Activated CD4-positive, alpha-beta T cell treated with anti-CD3 and anti-CD28 coated beads, Interleukin-2, Interleukin-4, amounts not matched to agents 100 ng/mL and 50 ng/mL, durations not matched to agents 16 hours and 8 hours (primary cell): ENCODE measurements at places on chromosomes 4 and X.

- no peak for DNase-seq
Measured at GRCh38 chr4:168274871-168275270, 43.7 kb downstream of the DDX60 start.

DNA sequence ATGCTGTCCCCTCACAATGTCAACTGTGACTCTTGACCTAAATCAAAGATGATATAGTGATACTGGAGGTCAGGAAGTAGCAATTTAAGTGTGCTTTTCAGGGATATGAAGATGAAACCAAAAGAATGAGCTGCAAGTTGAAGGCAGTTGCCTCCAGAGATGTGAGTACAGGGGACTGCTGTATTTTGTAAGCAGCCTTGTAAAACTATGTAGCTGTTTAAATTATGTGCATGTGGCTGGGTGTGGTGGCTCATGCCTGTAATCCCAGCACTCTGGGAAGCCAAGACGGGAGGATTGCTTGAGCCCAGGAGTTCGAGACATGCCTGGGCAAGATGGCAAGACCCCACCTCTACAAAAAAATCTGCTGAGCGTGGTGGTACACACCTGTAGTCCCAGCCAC, 15.1 kb upstream of the TNIP2 start:
- no peak for DNase-seq

- no peak for DNase-seq
Measured at GRCh38 chr4:31737419-31737818, 1017.2 kb downstream of the PCDH7 start.

- DNase-seq: no peak
Measured at GRCh38 chr4:153000076-153000420, 63.9 kb downstream of the FHDC1 start.

DNA sequence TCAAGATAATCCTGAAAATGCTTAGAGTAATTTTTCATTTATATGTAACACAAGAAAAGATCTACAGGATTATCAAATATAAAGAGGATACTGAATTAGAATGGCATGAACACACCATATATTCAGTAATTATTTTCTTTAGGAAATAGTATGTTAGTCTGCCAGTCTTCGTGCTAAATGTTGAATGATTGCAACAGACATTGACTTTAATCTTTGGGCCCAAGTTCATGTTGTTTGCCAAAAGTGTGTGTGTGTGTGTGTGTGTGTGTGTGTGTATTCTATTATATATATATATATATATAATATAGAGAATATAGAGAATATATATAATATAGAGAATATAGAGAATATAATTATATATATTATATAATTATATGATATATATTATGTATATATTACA, 186.6 kb downstream of the TMEM47 start:
- DNase-seq: no peak

GRCh38 chr4:22410645-22411247, 105.1 kb downstream of the ADGRA3 start:
- DNase-seq: peak; percentile 9

DNA sequence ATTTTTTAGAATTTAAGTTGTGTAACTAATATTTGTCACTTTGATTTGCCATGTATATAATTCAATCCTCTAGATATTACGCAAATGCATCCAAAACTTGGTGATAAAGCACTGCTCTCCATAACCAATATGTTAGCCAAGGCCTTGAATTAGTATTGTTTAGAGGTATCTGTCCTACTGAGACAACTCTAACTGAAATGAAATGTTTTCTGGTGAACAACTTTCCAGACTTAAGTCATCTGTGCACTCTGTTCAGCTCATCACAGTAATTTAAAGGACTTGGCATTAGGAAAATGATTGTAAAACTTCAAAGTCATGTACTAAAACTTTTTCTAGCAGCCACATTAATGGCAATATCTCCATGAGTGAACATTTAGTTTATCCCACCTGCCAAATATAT, 73.1 kb downstream of the HPGD start:
- DNase-seq: no peak

DNA sequence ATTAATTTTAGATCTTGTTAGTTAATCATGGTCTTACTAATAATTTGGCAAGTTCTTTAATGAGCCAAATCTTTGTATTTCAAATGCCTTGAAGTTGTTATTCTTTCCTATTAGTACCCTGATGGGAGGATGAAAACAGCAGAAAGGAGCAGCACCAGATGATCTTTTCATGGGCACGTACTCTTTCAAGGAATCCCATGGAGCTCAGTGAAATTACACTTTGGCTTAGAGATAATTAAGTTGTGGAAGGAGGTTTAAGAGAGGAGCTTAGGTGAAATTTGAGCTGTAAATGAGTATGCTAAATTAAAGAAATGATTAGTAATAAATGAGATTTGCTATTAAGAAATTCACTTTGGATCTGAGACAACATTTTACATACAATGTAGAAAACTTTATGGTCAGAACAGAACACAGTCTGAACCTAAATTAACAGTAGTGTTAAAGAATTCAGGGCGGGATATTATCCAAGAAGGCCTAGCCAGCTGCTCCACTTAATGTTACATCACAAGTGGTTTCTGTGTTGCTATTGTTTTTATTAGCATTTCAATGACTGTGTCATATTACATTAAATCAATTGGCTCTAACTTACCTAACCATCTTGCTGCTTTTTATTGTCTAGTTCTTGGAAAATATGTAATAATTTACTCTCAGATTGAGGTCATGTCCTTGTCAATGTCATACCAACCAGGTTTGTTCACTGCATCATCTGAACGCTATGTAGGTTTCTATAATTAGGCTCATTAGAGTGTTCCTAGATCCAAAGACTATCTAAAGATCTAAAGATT, 3.9 kb downstream of the MTHFD2L start:
- no peak for DNase-seq

DNA sequence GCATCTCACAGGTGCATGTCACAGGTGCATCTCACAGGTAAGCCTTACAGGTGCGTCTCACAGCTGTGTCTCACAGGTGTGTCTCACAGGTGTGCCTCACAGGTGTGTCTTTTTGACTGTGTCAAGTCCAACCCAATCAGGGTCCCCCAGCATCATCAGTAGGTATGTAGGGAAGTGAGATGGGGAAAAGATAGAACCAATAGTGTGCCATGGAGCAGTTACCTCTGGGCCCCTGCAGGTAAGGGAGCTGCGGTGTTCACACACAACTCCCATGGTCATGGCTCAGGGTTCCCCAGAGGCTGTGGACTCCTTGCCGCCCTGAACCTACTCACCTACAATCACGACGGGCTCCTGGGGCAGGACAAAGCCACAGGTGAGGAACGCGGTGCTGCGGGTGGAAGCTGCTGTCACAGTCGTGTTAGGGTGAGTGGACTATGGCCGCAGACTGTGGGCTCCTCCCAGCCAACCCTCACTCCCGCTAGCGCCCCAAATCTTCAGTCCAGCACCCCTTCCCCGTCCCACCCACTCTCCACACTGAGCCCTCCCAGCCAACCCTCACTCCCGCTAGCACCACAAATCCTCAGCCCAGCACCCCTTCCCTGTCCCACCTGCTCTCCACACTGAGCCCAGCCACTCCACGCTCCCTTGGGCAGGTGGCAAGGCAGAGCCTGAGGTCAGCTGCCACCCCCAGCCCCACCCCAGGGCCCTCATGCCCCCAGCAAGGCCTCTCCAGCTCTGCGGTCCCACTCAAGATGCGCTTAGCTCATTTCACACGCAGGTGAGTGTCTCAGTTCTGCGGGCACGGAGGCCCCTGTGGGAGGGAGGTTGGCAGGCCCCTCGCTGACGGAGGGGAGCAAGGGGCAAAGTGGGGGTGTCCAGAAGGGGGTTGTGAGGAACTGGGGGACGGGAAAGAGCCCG, 2.1 kb upstream of the PDE6B start:
- DNase-seq: no peak

DNA sequence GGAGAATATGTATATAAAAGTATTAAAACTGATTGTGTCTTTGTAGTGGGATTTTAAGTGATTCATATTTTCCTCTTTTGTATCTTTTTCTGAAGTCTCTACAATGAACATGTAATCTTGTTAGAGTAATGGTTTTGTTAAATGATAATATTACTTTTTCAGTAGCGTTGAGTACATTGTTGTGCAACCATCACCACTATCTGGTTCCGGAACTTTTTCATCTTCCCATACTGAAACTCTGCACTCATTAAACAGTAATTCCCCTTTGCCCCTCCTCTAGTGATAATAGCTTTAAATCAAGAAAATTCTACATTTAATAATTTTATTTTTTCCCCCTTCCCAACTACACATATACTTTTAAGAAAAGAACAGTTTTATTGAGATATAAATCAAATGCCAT, 23.3 kb downstream of the SHROOM3 start:
- DNase-seq: no peak

GRCh38 chrX:106912864-106913263, 7.3 kb upstream of the CLDN2 start:
- no peak for DNase-seq

DNA sequence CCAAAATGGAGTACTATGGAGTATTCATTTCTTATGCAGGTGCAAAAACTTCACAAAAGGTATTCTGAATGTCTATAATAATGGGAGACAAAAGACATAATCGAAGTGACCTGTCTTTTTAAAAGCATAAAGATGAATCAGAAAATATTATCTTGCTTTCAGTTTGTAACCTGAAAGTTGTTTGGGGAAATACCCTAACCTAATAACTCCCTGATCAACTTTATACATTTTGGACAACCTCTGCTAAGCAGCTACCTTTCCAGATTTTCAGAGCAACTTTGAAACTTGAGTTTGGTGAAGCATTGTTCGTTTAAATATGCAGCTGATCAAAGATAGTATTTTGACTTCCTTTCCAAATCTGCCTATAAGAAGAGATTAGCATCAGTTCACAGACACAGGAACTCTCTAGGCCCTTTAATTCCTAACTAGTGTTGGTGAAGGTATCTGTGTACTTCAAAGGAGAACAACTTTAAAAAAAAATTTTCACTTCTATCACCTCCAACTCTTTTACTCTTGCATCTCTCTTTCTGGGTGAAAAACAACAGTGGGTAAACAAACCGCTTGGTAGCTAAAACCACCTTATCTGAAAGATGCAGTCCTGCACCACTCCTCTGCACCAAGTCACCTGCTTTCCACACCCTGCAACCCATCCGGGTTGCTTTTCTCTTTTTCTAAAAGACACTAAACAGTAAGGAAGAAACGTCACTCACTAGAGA, 26.5 kb downstream of the CD40LG start:
- no peak for DNase-seq

- peak; percentile 54 for DNase-seq
Measured at GRCh38 chr4:142817442-142817841, 28.7 kb downstream of the INPP4B start.

- DNase-seq: no peak
Measured at GRCh38 chrX:4225086-4225485, 511.6 kb upstream of the PRKX start.

- no peak for DNase-seq
Measured at GRCh38 chr4:24559889-24560288, 24.5 kb downstream of the DHX15 start.

DNA sequence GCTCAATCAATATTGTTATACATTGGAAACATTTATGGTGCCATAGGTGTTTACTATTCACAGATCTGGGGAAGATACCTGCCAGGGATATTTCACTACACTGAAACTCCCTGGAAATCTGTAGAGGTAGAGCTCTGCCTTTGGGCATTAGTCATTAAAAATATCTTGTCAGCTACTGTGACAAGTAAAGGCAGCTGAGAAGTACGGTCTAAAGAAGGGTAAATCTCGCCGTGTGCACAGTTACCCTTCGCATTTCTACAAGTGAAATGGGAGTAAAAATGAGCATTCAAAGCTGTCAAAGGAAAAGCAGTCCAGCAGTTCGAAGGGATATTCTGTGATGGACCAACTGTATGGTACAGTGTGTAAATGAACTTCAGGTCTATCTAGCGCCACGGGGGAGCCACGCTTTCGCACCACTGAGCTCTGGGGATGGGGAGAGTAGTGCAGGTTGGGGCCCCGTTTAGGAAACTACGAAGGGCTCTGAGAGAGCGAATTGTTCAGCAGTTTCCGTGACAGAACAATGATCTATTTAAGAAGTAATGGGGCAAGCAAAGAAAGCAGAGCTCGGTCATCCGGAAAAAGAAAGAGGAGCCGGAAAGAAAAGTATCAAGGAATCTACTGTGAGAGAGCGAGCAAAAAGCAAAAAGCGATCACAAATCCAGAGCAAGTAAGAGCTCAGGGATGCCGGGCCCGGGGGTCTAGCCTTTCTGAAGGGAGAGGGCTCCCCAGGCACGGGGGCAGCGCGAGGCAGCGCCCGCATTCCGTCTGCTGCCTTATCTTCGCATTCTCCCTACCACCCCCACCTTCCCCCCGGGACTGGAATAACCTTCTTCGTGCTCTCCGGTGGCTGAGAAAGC, 646 bp downstream of the TIGD4 start:
- peak; percentile 38 for DNase-seq

DNA sequence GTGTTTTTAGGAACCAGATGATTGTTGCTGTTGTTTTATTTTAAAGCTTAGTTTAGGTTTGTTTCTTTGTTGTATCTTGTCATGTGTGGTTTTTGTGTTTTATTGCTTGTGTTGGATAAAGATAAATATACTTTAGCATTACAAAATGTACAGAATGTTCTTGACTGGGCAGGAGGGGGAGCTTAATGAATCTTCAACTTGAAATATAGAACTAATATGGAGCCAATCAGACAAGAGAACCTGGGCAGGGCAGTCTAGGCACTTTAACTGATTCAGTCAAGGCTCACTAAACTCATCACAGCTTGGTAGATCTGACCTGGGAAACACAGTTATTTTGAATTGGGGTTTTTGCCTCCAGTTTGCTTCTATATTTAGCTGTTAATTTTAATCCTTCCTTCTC, 304.2 kb downstream of the ARHGAP24 start:
- no peak for DNase-seq

DNA sequence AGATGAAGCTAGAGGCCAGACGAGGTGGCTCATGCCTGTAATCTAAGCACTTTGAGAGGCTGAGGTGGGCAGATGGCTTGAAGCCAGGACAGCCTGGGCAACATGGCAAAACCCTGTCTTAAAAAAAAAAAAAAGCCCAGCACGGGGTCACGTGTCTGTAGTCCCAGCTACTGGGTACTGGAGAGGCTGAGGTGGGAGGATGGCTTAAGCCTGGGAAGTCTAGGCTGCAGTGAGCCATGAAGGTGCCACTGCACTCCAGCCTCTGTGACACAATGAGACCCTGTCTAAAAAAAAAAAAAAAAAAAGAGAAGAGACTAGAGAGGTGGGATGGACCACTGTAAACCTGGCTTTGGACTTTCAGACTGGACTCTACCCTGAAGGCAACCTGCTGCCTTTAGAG, 10.7 kb upstream of the LRBA start:
- DNase-seq: no peak

- DNase-seq: no peak
Measured at GRCh38 chrX:107850422-107850765, 24.7 kb downstream of the MID2 start.

- DNase-seq: no peak
Measured at GRCh38 chr4:146273204-146273901, 59.0 kb downstream of the REELD1 start.

GRCh38 chr4:77418333-77418732, 187.3 kb upstream of the CXCL13 start:
- DNase-seq: peak; percentile 7

- no peak for DNase-seq
Measured at GRCh38 chrX:24662352-24662751, 15.2 kb upstream of the PCYT1B start.

DNA sequence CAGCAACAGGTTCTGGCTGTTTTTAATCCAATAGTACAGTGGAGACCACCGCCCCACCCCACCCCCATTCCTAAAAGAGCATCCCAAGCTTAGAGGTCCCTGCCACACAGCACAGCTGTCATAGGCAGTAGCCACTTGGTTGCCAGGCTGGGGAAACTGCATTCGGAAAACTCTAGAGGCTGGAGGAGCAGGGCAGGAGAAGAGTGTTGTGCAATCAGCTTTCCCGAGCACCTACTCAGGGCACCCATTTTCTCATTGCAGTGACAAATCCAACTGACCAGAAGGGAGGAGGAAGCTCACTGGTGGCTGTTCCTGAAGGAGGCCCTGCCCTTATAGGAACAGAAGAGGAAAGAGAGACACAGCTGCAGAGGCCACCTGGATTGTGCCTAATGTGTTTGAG, 1.1 kb downstream of the CXCL1 start:
- no peak for DNase-seq
